ENCODE measurements at places on chromosomes 6 and 20. TPM values are rescaled to one million over a fixed set of nuclear protein-coding genes. Genes with fewer than 3 reads are reported as not detected.

DEFB124 gene
- polyA plus RNA-seq = not detected

ULBP3 gene
- 0.27 TPM for polyA plus RNA-seq

UBE3D gene
- polyA plus RNA-seq = 7.5 TPM

LTA gene
- 24.0 TPM for polyA plus RNA-seq

PGC gene
- not detected for polyA plus RNA-seq

BNIP5 gene
- polyA plus RNA-seq = not detected

TSBP1 gene
- polyA plus RNA-seq = not detected

LIN28B gene
- not detected for polyA plus RNA-seq

NDRG3 gene
- polyA plus RNA-seq = 49.4 TPM

CCN2 gene
- polyA plus RNA-seq = not detected

OPN5 gene
- polyA plus RNA-seq = not detected

CPNE5 gene
- polyA plus RNA-seq = 0.52 TPM

ALDH5A1 gene
- polyA plus RNA-seq = 12.3 TPM

WFDC12 gene
- not detected for polyA plus RNA-seq

C4A gene
- polyA plus RNA-seq = not detected

NXT1 gene
- 71.8 TPM for polyA plus RNA-seq

CDSN gene
- polyA plus RNA-seq = not detected

POPDC3 gene
- not detected for polyA plus RNA-seq

OPRL1 gene
- polyA plus RNA-seq = 1.3 TPM

ADGRB3 gene
- polyA plus RNA-seq = not detected

TBX18 gene
- not detected for polyA plus RNA-seq

HNF4A gene
- not detected for polyA plus RNA-seq

Measured in naive thymus-derived CD4-positive, alpha-beta T cell (primary cell).